ENCODE measurements at places on chromosomes 12 and 14.

DNA sequence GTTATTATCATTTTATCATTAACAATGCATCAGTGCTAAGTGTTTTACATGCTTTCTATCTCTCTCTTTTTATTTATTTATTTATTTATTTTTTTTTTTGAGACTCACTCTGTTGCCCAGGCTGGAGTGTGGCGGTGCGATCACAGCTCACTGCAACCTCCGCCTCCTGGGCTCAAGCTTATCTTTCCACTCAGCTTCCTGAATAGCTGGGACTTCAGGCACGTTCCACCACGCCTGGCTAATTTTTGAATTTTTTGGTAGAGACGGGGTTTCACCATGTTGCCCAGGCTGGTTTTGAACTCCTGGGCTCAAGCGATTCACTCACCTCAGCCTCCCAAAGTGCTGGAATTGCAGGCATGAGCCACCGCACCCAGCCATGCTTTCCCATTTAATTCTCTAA is 3.9 kb upstream of the BTG1 start:
- DNase-seq = no peak

DNA sequence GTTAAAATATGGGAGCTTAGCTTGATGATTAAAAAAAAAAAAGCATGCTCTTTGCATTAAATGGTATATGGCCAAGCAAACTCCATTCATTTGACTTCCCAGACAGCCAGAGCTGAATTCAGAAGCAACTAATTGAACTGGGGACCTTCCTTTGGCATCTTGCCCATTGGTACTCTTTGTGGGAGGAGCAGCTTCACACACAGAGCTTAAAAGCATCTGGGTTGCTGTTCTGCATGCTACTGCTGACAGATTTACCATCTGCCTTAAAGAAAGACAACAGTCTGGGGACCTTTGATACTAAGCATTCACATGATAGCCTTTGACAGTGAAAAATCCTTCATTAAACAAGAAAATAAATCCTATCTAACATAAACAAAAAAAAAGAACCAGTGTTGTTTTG is 977.9 kb downstream of the TMTC2 start:
- DNase-seq = no peak

DNA sequence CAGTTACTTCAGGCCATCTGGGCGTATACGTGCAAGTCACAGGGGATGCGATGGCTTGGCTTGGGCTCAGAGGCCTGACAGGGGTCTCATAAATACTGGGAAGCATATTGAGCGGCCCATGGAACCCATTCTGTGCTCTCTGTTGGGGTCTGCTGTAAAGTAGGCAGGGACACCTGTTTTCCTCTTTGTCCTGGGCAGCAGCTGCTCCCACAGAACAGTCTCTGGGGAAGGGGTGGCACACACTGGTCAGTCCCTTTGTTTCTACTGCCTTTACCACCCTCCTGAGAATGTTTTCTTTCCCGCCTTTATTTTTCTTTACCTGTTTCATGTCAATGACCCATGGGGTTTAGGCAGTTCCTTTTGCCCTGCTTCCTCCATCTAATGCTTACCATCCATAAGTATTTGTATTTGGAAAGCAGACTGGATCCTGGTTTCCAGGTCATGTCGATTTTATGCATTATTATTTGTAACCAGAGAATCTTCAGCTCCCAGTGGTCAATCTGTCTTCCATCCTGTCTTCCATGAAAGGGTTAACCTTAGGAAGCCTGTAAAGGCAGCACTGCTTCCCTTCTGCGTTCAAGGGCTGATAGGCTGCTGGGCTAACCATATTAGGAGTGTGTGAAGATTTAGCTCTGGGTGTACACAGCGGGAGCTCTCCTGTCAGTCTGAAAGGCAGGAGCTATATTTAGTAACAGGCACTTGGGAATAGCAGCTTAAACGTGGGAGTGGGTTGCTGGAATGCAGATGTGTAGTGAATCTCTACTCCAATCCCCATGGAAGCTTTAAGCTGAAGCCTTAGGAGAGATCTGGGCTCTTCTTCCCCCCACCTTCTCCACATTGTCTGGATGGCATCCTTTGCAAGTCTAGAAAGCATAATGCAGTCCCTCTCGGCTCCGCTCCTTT is 124.0 kb downstream of the DYRK2 start:
- peak; percentile 99 for DNase-seq

DNA sequence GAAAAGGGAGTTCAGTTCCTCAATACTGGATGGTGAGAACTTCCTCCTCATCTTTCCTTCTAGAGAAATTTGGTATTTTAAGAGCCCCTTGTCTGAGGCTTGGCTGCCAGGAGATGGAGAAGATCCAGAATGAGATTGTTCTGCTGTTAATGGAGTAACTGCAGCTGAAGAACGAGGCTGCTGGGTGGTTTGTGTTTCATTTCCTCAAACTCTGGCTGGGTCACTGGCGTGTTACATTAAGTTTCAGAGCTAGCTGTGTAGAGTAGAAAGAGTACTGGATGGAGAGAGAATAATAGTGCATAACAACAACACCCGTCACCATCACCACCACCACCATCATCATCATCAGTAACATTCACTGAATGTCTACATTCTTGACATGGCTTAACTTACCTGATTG is 325.0 kb upstream of the TBX3 start:
- no peak for DNase-seq

GRCh38 chr12:1840981-1841425 is 20.6 kb downstream of the LRTM2 start:
- no peak for DNase-seq

GRCh38 chr14:96917442-96917963 is 120.3 kb downstream of the VRK1 start:
- DNase-seq = no peak

- DNase-seq = peak; percentile 83
Measured at GRCh38 chr12:100371146-100371545, 14.3 kb downstream of the SLC17A8 start.

DNA sequence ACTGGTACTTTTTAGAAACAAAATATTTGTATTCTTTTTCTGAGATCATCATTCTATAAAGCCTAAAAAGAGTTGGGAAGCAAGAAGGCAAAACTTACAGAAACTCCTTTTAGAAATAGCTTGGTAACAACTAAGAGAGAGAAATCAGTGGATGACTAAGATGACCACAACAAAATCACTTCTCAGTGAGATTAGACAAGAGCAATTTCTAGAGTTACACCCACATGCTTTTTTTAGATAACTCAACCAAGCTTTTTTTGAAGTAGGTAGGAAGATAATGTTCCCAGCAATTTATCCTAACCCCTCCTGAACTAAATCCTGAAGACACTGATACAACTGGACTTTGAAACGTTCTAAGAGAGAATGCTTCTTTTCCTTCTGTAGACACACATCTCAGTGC is 576.4 kb downstream of the SLC6A15 start:
- DNase-seq = no peak

DNA sequence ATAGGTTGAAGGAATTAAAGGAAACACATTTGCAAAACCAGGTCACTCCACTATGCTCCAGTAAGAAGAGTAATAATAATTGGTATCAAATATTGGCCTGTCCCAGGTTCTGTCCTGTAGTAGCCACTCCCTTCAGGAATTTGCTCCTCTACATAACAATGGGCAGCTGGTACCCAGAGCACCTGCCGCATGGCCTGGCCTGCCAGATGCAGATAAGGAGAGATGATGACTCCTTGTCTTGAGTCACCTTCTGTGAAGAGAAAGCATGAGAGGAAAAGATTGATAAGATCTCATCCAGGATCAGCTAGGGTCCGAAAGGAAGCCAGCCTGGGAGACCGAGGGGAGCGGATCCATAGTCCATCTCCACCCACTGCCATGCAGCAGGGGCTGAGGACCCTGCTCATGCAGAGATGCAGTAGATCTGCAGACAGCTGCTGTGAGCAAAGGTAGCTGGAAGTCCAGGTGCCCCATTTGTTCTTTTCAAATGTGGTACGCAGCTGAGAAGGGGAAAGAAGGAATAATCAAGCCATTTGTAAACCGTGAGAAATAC is 24.3 kb downstream of the VCPKMT start:
- no peak for DNase-seq

- no peak for DNase-seq
Measured at GRCh38 chr12:13537623-13538022, 341.1 kb downstream of the EMP1 start.

- DNase-seq = no peak
Measured at GRCh38 chr12:49783917-49784676, 42.7 kb downstream of the TMBIM6 start.

- DNase-seq = no peak
Measured at GRCh38 chr12:80925237-80925636, 12.5 kb downstream of the LIN7A start.

DNA sequence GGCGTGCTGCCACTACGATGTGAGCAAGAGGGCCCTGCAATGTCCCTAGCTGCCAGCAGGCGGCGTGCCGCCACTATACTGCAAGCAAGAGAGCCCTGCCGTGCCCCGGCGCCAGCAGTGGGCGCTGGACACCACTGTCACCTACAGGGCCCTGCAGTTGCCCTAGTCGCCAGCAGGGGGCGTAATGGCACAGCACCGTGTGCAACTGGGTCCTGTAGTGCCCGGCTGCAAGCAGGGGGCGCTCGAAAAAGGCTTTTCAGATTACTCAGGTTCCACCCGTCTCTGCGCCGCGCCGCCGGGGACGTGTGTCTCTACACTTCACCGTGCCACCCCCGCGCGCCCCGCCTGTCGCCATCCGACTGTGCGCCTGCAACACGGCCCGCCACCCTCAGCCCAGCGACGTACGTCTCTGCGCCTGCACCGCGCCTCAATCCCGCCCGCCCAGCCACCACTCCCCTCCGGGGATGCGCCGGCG is 1356.9 kb downstream of the TMEM121 start:
- DNase-seq = no peak

DNA sequence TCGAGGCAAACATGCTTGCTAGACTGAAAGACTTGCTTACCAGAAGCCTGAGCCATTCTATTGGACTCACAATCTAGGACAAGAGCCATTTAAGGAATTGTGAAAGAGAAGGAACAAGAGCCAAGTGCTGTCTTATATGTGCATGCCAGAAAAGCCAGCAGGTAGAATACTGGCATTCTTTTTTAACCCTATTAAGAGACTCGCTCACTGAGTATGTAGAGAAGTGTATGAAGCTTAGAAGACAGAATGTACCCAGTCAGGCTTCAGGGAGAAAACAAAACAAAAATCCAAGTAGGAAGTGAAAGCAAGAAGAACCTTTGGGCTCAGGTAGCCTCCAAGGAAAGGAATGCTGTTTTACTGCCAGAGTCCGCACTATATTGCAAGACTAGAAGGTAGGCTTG is 65.9 kb downstream of the DCAF5 start:
- DNase-seq = no peak

DNA sequence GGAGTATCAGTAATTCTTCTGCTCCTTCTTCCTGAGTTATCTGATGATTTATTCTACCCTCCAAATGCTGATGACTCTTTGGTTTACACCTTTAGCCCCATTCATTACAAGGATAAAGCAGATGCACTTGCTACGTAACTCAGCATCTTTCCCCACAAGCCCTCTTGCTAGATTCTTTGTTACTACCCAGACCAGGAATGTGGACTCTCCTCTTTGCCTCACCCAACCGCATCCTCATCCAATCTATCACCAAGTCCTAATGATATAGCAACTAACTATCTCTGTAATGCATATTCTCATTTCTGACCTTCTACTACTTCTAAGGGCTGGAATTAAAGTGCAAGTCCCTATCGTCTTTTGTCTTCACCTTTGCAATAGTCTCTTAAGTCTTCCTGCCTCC is 9.2 kb downstream of the KRT1 start:
- peak; percentile 60 for DNase-seq

- DNase-seq = no peak
Measured at GRCh38 chr12:32507942-32508320, 108.6 kb downstream of the FGD4 start.

DNA sequence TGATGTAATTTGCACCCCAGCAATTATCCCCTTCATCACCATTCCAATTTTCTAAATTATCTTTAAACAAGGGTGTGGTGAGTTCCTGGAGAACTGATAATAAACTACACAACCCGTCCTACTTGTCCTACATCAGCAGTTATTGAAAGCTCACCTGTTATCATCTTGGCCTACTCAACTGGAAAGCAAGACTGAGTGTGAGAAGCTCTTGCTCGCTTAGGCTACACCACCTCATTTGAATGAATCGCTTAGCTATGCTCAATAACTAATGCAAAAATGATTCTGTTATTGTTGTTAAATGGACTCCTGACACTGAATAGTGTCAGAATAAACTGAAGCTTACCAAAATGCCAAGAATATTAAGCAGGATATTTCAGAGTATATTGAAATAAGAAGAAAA is 115.4 kb upstream of the BTG1 start:
- no peak for DNase-seq

GRCh38 chr12:2168808-2169207 is 116.0 kb downstream of the CACNA1C start:
- DNase-seq = no peak

DNA sequence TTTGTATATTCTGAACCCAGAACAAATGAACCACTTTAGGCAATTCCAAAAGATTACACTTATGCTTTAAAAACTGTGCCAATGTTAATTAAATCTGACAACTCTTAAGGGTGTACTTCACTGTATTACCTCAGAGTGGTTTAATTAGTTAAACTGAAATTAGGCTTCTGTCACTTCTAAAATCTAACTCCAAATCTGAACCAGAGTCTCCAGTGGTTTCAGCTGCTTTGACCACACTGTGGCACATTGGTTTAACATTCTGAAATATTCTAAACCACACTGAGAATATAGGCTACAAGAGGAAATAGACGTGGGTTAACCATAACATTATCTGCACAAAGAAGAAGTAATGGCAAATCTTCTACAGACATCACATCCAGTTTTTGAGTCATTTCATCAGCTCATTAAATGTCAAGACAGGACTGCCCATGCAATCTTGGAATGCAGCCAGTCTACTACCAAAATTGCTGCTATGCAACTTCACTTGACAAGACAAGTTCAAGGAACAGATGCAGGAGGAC is 94.8 kb downstream of the LRP6 start:
- no peak for DNase-seq

GRCh38 chr14:78848234-78848820 is 678.2 kb downstream of the NRXN3 start:
- peak; percentile 70 for DNase-seq

DNA sequence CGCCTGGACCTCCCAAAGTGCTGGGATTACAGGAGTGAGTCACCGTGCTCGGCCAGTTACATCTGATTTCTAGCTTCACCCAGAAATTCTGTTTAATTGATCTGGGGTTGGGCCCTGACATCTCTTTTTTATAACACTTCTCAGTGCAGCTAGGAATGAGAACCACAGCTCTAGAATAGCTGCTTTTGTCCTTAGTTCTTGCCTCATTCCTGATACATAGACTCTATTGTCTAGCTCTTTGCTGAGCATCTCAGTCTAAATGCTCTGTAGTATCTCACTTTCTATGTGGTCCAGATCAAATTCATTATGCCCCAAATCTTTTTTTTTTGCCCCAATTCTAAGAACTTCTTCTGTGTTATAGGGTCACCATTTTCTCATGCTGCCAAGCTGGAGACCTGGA is 29.9 kb upstream of the FUT8 start:
- DNase-seq = no peak

- no peak for DNase-seq
Measured at GRCh38 chr12:55612646-55613045, 24.0 kb upstream of the OR10P1 start.

GRCh38 chr14:68548194-68549076 is 244.4 kb downstream of the ZFP36L1 start:
- peak; percentile 98 for DNase-seq

DNA sequence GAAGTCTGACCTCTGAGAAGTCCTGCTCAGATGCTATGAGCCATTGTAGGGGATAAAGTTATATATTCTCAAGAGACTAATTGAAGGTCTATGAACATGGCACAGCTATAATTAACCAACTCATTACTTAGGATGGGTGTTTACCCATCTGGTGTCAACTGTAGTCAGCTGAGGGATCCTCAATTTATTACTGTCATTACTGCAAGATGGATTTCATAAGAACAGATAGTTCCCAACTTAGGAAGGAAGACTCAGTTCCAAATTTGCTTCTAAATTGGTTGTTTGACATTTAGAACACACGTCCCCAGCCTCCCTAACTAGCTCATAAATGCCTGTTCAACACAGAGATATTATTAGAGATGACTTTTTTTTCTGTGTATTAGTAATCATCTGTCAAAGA is 81.4 kb downstream of the FRMD6 start:
- DNase-seq = no peak

Measured in islet precursor cell (in vitro differentiated cells).